Fibroblast of skin of scalp (primary cell): ENCODE measurements at places on chromosomes 4 and X.

GRCh38 chr4:24999392-25000089, 31.2 kb downstream of the LGI2 start:
- peak; percentile 22 for DNase-seq

GRCh38 chrX:55342533-55343501, 78.1 kb upstream of the PAGE3 start:
- no peak for DNase-seq

- no peak for DNase-seq
These were observed 38.6 kb downstream of the PJA1 start for GRCh38 chrX:69126642-69127041.

- DNase-seq = peak; percentile 13
These were observed 1226.6 kb upstream of the ADGRL3 start for GRCh38 chr4:59973492-59973891.

DNA sequence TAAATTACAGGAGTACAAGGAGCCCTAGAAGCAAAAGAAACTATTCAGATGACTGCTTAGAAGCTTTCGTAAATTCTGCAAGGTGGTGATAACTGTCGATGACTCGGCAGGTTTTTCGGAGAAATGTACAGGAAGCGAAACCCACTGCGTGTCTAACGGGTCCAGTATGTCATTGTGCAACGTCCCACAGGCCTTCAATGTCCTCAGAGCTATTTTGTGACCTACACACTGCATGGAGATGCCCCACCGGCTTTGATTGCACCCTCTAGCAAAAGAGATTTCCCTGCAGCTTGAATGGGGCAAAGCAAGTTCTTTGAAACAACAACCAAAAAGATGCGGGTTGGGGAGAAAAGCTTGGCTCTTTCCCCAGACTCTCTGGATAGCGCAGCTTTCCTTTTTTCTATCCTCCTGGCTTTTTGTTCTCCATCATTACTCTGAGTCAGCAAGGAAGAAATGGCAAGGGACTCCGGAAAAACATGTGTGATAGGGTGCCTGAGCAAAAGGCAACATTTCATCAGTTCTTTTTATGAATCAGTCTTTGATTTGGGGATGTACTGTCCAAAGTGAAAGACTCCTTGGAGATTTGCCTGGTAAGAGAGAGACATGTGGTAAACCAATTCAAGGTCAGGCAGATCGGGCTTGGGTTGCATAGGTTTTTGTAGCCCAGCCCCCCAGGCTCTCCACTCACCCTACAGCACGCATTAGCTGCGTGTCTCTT, 112.0 kb upstream of the TBL1X start:
- DNase-seq = peak; percentile 69

GRCh38 chrX:130053236-130053635, 57.1 kb downstream of the ELF4 start:
- DNase-seq = no peak

DNA sequence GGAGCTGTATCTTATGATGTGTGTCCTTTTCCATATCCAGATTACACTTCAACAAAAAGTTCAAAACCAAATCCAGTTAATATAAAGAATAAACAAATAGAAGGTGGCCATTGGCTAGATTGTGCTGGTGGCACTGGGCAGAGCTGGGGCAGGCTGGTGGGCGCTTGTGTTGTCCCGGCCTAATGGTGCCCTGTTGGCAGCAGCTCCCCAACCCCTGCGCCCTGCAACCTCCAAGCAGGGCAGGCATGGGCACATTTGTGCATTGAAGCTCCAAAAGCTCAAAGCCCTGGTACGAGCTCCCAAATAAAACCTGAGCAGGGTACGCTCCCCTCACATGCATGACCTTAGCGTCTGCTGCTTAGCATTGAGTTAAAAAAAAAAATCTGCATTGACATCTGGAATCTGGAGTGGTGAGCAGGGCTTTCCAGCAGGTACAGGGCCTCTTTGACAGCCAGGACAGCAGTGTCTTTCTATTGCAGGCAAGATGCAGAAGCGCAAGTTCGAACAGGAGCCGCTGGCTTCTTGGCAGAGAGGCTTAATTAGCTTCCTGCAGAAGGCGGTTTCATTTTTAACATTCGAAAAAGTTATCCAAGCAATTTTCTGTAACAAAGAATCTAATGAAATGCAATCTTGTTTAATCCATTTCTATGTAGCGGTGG, 25.9 kb upstream of the NYX start:
- no peak for DNase-seq

GRCh38 chr4:60989141-60989540, 211.0 kb upstream of the ADGRL3 start:
- no peak for DNase-seq

- no peak for DNase-seq
These were observed 32.3 kb downstream of the STPG2 start for GRCh38 chr4:98110929-98111328.

DNA sequence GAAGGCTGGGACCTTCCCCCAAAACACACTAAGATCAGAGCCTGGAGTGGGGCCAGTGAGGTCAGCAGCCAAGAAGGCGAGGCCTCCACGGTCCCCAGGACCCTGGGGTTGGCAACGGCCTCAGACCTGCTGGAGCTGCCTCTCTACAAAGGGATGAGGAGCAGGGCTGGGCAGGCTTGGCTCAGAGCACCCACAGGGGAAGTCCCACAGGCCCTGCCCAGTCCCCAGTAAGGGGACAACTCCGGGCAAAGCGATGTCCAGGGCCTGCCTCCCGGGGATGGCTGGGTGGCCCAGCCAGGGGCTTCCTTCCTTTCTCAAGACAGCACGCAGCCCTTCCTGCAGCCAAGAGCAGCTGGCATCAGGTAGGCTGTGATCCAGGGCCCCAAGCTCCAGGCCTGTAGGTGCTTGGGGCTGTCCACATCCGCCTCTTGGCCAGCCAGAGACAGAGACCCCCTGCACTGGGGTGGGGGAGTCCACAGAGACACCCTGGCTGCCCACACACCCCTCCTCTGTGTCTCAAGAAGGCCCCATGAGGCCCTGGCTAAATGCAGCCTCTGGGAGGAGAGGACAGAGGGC, 5.7 kb downstream of the MXD4 start:
- no peak for DNase-seq
